ENCODE measurements at places on chromosomes 13 and 19. TPM values are rescaled to one million over a fixed set of nuclear protein-coding genes. Genes with fewer than 3 reads are reported as not detected.

DNA sequence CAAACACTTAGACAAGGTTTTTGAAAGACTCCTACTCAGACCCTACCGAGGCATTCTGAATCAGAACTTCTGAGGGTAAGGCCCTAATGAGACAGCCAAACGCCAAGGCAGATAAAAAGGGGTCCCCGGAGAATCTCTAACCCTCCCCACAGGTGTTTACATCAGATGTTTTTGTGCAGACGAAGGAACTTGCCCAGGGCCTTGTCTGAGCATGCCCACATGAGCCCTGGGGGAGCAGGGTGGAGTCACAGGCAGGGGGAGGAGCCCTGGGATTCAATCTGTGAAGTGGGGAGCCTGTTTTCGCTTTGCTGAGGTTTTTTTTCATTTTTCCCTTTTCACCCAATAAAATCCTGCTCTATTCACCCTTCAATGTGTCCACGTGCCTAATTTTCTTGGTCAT is 61.6 kb upstream of the MED4 start:
- no peak for DNase-seq

DNA sequence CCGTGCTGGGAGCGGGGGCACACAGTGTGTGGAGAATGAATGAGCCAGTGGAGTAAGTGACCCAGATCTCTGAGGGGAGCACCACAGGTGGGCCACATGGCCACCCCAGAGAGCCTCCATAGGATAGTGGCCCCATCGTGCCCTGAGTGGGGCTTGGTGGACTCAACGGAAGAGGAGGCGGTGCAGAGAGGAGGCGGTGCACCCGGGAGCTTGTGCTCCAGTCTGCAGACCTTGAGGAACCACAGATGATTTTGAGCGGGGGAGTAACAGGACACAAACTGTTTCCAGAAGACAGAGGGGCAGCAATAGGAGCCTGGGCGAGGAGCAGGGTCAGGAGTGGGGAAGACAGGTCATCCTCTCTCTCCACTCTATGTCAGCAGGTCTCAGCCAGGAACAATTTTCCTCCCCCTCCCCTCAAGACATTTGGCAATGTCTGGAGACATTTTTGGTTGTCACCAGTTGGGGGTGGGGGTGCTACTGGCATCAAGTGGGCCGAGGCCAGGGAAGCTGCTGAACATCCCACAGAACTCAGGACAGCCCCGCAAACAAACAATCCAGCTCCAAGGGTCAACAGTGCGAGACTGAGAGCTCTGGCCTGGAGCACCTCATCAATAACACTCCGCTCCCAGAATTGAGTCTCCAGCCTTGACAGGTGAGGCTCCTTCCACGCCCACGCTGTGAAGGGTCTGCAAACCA is 182.2 kb downstream of the USP12 start:
- DNase-seq, result peak; percentile 35

GRCh38 chr19:43687660-43687997 is 17.7 kb upstream of the PLAUR start:
- no peak for DNase-seq

GRCh38 chr19:12603714-12604113 is 6.9 kb downstream of the ZNF490 start:
- no peak for DNase-seq

- peak; percentile 99 for DNase-seq
These were observed at the start of gene RANBP3 for GRCh38 chr19:5977785-5978605. Gene RANBP3, minus strand, starts transcription at chr19:5978140. Its CDS starts 58 bp downstream, at chr19:5978082.

DNA sequence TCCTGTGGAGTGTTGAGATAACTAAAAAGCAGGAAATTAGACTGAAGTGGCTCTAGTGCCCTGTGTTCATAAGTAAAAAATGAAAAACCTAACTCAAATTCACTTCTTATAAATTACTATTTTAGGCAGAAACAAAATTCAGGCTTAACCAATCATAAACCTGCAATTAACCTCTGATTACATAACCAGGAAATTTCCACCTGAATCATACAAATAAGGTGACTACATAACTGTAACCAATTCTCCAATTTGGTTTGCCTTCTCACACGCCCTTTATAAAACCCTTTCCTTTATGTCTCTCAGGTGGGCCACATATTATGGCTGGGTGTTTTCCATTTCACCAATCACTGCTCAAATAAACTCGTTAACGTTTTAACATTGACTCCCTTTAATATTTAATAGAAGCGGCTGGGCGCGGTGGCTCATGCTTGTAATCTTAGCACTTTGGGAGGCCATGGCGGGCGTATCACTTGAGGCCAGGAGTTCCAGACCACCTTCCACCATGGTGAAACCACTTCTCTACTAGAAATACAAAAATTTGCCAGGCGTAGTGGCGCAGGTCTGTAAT is 22.9 kb upstream of the ZNF724 start:
- no peak for DNase-seq

GRCh38 chr19:49560358-49560900 is 19.9 kb downstream of the NOSIP start:
- DNase-seq, result no peak

DNA sequence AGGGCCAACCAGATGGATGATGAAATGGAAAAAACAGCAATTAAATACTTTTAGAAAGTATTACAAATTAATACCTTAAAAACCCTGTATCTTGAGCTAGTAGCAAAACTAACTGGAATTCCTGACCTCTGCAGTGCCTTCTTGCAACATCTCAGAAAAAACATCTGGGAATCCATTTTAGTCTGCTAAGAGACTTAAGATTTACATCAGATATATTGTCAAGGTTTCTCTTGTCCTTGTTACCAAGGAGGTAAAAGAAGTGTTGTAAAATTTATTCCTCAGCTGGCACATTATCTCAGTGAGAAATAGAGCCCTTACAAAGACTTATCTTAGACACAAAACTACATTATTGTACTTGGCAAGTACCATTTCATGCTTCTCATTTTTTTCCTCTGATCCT is 18.5 kb downstream of the KCNRG start:
- DNase-seq, result no peak

- no peak for DNase-seq
These were observed 15.7 kb upstream of the CD177 start for GRCh38 chr19:43337737-43338136.

- DNase-seq, result no peak
These were observed 255.7 kb downstream of the DACH1 start for GRCh38 chr13:71611292-71611691.

The TNNI3 gene
- not detected for total RNA-seq

The HCST gene
- 20.9 TPM for total RNA-seq

The CEACAM20 gene
- not detected for total RNA-seq

The GPR108 gene
- total RNA-seq, result 55.4 TPM

The CATSPERD gene
- not detected for total RNA-seq

The COL4A1 gene
- total RNA-seq, result 1,996 TPM

The ZNF571 gene
- 5.4 TPM for total RNA-seq

The ADGRE3 gene
- total RNA-seq, result 0.19 TPM
